ENCODE measurements at places on chromosomes 2 and 18.

GRCh38 chr2:177252808-177253531 lies 11.6 kb downstream of the NFE2L2 start:
- DNase-seq: no peak

- DNase-seq: no peak
These were observed 9.1 kb downstream of the NDUFS1 start for GRCh38 chr2:206150168-206150567.

DNA sequence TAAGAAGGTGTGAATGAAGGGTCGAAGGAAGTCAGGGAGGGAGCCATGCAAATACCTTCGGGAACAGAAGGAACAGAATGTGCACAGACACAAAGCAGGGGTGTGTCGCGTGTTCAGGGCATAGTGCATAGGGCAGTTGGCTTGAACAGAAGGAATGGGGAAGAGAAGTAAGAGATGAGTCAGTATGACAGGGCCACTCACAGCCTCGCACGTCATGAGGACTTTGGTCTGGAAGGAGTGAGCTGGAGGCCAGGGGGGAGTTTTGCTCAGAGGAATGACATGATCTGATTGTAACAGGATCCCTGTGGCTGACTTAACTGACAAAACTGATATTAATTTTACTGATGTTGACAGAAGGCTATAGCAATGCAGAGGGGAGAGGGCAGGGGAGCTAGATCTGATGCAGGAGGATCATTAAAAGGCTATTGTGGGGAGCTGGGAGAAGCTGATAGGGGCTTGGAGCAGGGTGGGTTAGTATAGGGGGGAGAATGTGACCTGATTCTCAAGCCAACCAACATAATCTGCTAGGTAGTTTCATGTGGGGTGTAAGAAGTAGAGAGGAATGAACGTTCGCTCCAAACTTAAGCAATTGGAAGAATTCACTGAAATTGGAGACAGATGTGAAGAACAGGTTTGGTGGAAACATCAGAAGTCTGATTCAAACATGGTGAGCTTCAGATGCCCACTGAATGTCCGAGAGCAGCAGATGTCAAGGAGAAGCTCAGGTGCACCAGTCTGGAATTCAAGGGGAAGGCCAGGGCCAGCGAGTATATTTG lies 60.4 kb upstream of the COPS8 start:
- DNase-seq: no peak

DNA sequence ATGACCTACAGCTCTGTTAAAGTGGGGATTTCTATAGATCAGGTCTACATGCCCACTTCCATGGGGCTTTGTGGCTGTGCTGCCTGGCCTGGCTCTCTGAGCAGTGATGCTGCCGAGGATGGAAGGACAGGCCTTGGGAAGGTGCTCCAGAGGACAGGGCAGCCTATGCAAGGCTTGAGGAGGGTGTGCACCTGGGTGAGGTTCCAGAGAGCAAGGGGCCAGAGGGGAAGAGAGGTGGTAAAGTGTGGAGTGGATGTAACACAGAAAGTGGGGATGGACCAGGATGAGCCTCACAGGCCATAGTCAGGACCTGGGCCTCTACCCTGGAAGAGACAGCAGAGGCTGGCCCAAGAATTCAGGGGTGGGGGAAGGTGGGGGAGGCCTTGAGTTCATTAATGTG lies 826.4 kb downstream of the DCDC2C start:
- no peak for DNase-seq

GRCh38 chr2:106982350-106982749 lies 96.4 kb upstream of the ST6GAL2 start:
- DNase-seq: no peak

DNA sequence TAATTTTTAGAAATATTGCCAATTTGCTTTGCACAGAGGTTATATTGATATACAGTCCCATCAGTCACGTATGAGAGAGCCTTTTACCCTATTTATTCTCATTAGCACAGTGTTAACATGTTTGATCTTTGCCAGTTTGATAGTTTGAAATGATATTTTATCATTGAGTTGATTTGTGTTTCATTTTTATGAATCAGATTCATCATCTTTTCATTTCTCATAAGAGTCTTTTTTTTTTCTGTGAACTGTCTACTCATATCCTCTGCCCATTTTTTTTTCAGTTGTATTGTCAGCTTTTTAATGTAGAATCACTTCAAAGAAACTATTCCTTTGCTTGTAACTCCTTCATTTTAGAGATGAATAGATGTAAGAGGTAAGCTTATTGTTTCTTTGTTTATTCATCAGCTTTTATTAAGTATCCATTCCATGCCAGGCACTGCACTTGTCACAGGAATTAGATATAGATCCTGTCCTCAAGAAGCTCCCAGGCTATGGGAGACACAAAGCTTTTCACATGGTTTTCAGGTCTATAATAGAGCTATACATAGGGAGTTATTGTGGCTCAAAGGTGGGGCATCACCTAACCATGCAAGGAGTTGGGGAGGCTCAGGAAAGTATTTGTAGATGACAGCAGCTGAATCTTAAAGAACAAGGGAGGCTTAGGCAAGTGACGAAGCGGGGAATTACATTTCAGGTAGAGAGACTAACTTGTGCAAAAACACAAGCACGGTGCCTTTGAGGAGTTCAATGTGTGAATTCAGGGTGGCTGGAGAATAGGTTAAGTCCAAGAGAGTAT lies 42.1 kb downstream of the CD28 start:
- no peak for DNase-seq

DNA sequence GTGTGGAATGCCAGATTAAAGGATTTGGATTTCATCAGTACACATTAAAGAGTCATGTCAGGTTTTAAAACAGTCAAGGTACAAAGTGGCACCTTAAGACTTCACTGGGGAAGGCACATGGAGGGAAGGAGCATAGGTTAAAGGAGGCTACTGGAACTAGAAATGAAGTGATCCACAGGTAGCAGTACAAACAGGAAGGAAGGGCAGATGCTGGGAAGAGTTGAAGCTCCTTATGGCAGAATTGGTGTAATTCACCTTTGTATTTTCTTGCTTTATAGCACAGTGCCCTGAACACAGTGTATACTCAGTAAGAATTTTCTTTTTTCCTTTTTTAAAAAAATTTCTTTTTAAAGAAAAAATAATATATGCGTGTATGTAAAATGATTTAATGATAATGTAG lies 177.1 kb downstream of the BABAM2 start:
- DNase-seq: no peak

GRCh38 chr18:63832470-63832869 lies 55.0 kb upstream of the SERPINB2 start:
- no peak for DNase-seq

- peak; percentile 31 for DNase-seq
These were observed 1.5 kb upstream of the GPD2 start for GRCh38 chr2:156434461-156435291.

DNA sequence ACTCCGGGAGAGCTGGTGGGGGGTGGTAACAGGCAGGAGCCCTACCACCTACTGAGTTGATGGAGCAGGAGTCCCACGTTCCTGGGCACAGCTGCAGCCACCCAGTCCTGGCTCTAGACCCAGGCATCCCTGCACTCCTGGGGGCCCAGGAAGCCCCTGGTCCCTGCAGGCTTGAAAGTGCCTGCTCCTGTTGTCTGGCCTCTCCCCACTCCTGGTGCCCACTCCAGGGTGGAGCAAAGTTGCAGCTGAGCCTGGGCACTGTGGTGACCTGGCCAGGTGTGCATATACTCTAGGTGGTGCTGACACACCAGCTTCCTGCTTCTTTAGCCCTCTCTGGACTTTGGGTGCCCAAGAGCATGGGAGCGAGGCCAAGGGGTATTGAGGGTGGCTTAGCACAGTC lies 119.0 kb upstream of the SLC38A11 start:
- no peak for DNase-seq

GRCh38 chr18:56196495-56197225 lies 441.7 kb downstream of the TXNL1 start:
- no peak for DNase-seq

- no peak for DNase-seq
These were observed 4.5 kb downstream of the ITM2C start for GRCh38 chr2:230868947-230869913.

DNA sequence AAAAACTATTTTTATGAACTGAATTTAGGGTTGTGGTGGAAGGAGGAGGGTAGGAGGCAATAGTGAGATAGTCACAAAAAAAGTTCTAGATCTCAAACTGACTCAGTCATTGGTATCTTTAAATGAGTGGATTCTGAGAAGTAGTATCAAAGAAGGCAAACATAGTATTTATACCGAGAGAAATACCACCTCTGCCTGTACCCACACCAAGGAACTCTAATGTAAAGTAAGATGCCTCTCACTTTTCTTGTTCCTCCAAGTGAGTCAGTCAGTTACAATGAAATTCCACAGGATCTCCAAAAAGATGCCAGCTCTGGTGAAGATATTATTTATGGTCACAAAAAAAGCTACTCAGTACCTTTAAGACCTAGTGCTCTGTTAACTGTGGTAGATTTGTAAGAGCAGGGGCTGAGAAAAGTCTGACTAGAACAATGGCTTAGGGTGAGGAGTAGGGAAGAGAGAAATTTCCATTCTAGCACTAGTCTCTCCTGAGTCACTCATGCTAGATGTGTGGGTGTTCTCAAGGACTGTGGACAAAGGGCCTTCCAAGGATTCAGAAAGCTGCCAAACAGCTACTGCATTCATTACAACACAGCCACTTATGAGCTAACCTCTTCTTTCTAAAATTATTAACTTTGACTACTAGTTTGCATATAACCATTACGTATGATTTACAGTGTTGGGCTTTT lies 36.3 kb downstream of the YWHAQ start:
- DNase-seq: no peak

DNA sequence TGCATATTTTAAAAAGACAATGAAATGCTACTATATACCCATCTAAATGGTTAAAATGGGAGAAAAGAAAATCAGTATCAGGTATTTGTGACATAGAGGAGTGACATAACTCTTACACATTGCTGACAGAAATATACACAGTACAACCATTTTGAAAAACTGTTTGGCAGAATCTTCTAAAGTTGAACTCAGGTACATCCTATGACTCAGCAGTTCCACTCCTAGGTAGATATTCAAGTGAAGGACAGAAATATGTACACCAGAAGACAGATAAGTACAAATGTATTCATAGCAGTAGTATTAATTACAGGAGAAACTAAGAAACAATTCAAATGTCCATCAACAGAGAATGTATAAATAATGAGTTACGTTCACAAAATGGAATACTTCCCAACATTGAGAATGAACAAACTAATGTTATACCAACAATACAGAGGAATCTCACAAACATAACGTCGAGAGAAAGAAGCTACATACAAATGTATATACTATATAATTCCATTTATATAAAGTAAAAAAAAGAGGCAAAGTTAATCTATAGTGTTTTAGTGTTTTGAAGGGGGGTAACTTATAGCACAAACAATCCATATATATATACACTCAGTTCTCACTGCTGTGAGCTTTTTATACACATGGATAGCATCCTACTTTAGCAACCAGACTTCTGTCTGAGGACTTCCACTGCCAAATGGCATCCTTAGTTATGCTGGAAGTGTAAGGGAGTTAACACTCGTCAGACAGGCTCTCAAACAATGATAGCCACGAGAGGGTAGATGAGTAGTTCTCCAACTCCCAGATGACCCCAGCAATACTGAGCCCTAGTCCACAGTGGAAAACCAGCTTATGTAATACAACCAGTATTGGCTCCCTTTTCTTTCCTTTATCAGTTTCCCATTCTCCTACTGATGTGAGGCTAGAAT lies 172.5 kb downstream of the NBAS start:
- DNase-seq: no peak

DNA sequence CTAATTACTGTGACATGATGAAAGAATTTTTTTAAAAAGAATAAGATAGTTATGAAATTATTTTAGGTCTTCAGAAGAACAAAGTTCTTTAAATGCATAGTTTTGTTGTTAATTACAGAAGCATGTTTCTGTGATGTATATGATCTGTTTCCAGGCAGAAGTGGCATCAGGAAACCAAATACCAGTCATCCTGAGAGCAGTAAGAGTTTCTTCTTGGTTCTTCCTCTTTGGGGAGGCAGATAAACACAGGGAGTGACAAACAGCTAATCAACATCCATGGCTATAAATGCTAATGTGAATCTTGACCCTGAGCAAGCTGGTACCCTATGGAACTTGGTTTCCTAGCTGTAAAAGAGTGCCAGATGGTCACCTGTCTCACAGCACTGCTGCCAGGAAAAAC lies 29.2 kb downstream of the WIPF1 start:
- no peak for DNase-seq

DNA sequence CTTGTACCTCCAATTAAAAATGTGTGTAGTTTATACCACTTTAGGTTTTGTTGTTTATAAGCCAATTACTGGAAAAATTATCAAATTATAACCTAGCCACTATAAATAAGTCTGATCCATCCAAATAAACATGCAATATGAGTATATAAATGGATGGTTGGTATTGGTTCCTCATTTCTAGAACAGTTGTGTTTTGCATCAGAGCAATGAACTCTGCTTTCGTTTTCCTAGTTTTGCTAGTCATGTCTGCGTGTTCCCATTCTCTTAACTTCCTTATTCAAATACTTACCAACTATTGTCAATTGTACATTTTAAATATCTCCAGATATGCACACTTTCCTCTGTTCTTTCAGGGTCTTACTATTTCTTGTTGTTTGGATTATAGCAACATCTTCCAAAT lies 641.7 kb downstream of the NR4A2 start:
- no peak for DNase-seq

- no peak for DNase-seq
These were observed 237.8 kb upstream of the THSD7B start for GRCh38 chr2:136527560-136527959.

- DNase-seq: no peak
These were observed 76.1 kb upstream of the CAVIN2 start for GRCh38 chr2:191922736-191923651.

GRCh38 chr2:160210599-160211138 lies 10.6 kb upstream of the ITGB6 start:
- DNase-seq: peak; percentile 81

DNA sequence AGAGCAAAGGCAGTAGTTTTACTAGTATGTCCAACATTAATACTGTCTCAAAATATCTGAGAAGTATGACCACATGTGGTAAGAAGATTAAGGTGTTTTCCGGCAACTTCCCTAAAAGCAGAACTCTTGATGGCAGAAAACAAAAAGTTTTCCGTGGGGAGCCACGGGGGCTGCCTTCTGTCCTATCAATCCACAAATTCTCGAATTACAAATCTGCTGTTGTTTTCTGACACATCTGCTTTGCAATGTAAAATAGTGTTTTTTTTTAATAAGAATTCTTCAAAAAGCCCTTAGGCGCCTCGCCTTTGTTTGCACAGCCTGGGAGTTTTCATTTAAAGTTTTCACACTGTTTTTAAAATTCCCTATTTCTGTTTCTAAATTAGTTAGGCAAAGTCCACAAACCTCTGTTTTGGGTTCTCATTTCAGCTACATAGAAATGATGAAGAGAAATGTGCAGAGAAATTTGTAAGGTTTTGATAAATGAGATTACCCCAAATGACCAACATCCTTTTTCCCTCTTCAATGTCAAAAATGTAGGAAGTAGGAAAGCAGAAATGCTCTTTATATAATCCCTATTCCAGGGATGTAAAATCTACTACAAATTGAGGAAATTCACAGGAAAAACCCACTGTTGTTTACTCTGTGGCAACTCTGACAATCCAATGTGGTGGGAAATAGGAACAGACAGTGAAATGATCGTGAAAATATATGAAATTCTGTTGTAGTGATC lies 385.8 kb downstream of the ZEB2 start:
- no peak for DNase-seq

- no peak for DNase-seq
These were observed 27.5 kb upstream of the CHRNA1 start for GRCh38 chr2:174791746-174792280.
